Purkinje cell (primary cell): ENCODE measurements at places on chromosomes 6 and 20. TPM values are rescaled to one million over a fixed set of nuclear protein-coding genes. Genes with fewer than 3 reads are reported as not detected.

Gene POM121L2
- not detected in 2 replicates for polyA plus RNA-seq

Gene RIMS1
- 10.0 and 10.4 TPM in 2 replicates for polyA plus RNA-seq

Gene ZNF512B
- polyA plus RNA-seq, result 0.05 and 0.06 TPM in 2 replicates

Gene PRR18
- polyA plus RNA-seq, result 0.15 and 0.26 TPM in 2 replicates

Gene SLC17A3
- polyA plus RNA-seq, result not detected in 2 replicates

Gene CST1
- polyA plus RNA-seq, result not detected in 2 replicates

Gene TSPO2
- not detected in 2 replicates for polyA plus RNA-seq
